HFFc6 (cell line): ENCODE measurements at places on chromosomes 2 and 18.

- peak; percentile 57 for DNase-seq
Observed at GRCh38 chr2:113203901-113204519, 30.2 kb downstream of the PSD4 start.

GRCh38 chr2:29841386-29842004, 79.9 kb downstream of the ALK start:
- peak; percentile 12 for DNase-seq

DNA sequence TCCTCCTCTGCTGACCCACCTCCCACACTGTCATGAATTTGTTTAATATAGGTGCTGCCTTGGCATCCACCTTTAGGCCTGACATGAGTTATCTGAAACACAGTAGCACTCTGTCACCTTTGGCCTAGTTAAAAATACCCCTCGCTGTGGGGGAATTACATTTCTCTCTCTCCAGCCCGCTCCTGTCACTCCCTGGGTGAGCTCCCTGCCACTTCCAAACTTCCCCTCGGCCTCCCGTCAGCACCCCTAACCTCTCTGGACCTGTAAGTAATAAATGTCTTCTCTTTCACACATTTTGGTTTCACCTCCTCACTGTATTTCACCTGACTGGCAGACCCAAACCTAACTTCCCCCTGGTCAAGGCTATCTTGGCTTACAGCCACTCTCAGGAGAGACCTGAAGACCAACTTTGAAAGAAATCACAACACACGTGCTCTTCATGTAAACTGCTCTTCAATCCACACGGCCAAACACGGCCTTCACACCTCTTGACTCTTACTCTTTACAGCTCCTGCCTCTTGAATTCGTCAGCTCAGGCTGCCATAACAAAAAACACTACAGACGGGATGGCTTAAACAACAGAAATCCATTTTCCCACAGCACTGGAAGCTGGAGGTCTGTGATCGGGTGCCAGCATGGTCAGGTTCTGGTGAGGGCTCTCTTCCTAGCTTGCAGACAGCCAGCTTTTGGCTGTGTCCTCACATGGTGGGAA, 28.3 kb downstream of the REEP1 start:
- no peak for DNase-seq

DNA sequence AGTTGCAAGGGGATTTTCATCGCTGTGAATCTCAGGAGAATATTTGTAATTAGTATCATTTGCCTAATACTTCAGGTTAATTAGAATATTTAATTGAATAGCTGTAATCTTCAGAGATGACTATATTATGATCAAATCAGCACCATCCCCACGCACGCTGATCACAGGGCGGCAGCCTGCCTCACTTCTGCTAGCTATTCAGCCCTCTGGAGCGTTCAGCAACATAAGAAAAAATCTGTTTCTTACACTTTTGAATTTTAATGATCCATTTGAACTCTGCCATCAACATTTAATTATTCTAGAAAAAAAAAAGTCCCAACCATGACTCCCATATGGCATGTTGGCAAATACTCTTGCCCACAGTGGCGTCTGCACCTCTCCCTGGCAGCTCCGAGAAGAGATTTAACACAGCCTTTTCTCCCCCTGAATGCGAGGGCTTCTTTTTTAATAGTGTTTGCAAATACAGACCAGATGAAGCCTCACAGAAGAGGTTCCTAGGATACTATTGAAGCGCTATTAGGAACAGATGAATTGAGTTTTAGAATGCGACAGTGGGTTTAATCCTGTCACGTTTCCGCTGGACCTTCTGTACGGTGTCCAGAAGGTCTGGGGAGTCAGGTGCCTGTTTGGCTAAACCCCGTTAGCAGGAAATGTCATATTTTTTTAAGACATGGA, 731.9 kb upstream of the SALL3 start:
- DNase-seq, result no peak

DNA sequence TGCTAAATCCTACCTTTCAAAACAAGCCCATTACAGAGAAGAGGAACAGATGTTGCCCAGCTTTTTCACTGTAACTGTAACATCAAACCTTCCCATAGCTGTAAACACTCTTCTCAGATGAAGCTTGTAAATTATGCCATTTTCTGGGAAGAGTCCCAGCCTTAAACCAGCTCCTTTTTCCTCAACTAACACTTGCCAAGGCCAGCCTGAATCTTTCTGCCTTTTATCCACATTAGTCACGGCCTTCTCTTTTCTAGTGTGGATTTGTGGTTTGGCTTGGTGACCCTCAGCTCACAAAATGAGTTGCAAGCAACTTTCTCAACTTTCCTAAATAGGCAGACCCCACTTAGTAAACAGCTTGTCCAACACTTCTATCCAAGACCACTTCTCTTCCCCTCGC, 90.2 kb downstream of the CABLES1 start:
- DNase-seq, result peak; percentile 86

DNA sequence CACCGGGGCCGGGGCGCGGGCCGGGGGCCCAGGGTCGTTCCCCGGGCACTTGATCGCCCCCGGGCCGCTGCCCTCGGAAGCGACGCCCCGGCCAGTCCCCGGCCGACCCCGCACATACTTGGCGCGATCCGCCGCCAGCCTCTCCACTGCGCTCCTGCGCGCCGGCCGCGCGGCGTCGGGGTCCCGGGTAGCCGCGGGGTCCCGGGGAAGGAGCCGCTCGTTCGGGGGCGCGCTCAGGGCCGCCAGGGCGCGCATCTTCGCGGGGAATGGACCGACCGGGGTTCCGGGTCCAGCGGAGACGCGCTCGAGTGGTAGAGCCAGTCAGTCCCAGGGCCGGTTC, 204 bp downstream of the FAM110C start:
- no peak for DNase-seq

GRCh38 chr18:52437161-52437560, 97.2 kb downstream of the DCC start:
- DNase-seq, result no peak

GRCh38 chr2:102290594-102290993, 20.8 kb upstream of the IL1RL1 start:
- DNase-seq, result no peak

GRCh38 chr2:102848366-102848839, 86.6 kb downstream of the TMEM182 start:
- no peak for DNase-seq

DNA sequence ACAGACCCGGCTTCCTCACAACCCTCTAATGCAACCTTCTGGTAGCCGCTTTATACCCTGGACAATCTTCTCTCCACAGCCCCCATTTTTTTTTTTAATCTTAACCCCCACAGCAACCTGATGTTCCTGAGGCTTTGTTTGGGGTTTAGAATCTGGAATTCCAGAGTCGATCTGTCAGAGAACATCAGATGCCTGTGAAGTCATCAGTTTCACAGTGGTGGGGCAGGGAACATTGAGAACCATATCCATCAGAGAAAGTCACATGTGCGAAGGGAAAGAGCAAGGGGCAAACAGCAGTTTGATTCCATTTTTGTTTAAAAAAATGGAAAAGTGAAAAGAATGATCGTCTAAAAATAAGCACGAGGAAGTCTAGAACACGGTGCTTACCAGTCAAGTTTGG, 20.6 kb downstream of the NPAS2 start:
- DNase-seq, result no peak

DNA sequence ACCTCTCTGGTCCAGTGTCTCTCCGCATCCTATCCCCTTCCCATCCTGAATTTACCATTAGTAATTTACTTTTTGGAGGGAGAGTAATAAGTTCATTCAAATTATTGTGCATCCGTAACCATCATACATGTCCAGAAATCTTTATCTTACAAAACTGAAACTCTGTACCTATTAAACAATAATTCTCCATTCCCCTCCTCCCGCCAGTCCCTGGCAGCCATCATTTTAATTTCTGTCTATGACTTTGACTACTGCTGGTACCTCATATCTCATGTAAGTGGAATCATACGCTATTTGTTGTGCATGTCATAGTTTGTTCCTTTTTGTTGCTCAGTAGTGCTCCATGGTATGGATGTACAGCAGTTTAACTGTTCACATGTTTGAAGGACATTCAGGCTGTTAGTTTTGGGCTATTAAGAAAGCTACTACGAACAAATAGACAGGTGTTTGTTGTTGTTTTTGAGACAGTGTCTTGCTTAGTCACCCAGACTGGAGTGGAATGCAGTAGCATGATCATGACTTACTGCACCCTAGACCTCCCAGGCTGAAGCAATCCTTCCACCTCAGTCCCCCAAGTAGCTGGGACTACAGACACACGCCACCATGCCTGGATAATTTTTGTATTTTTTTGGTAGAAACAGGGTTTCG, 2.0 kb downstream of the LIMS1 start:
- no peak for DNase-seq

- no peak for DNase-seq
Observed at GRCh38 chr18:189254-189653, 30.9 kb downstream of the USP14 start.

GRCh38 chr2:209845666-209846065, 74.0 kb downstream of the UNC80 start:
- no peak for DNase-seq

GRCh38 chr2:33370636-33371265, 105.7 kb upstream of the RASGRP3 start:
- no peak for DNase-seq

DNA sequence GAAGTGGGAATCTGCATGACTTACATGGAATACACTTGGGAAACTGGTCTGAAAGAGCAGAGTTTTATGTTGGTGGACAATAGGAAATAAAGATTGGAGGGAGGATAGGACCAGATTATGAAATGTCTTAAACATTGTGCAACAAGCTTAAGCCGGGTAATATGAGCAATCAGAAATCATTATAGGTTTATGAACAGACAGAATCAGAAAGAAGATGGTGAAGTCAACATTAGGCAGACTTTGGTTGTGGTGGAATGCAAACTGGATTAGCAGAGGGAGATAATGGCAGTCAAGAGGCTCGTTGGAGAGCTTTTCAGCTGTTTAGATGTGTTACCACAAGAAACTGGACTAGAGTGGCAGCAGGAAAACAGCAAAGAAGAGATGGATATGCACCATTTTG, 43.5 kb downstream of the CRIM1 start:
- no peak for DNase-seq

- DNase-seq, result no peak
Observed at GRCh38 chr2:187478719-187479118, 30.7 kb upstream of the CALCRL start.

DNA sequence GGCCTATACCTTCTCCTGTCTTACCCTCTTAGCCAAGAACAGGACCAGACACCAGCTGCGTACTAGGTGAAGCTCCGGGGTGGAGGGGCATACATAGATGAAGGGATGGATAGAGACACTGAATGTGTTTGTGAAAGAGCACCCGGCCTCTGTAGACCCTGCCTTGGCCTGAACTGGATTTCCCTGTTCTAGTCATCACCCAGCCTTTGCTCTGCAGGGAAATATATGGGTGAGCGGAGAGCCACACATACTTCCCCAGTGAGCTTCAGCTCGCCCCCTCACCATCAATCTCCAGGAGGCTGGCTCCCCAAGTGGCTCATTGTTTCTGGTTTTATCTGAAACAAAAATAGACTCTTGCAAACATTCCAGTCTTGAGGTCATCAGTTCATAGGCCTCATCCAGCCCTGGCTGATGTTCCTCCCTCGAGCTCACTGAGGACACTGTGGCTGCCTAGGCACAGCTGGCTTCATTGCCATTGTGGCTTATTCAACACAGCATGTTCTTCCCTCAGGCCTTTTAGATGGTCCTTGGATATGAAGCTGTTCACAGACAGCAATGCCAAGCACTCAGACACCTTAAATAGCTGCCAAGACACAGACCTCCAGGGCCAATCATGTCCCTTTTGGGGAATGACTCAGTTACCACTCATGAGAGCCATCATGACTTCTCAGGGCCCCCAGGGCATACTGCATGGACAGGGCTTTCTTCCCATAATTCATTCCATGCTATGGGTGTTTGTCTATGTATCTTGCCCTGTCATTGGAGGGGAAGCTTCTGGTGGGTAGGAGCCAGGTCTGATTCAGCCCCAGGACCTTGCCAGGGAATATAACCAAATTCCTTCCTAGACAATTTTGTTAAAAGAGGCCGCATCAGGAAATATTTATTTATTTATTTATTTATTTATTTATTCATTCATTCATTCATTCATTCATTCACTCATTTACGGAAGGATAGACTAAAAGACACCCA, 82.4 kb downstream of the TTC32 start:
- DNase-seq, result peak; percentile 99

DNA sequence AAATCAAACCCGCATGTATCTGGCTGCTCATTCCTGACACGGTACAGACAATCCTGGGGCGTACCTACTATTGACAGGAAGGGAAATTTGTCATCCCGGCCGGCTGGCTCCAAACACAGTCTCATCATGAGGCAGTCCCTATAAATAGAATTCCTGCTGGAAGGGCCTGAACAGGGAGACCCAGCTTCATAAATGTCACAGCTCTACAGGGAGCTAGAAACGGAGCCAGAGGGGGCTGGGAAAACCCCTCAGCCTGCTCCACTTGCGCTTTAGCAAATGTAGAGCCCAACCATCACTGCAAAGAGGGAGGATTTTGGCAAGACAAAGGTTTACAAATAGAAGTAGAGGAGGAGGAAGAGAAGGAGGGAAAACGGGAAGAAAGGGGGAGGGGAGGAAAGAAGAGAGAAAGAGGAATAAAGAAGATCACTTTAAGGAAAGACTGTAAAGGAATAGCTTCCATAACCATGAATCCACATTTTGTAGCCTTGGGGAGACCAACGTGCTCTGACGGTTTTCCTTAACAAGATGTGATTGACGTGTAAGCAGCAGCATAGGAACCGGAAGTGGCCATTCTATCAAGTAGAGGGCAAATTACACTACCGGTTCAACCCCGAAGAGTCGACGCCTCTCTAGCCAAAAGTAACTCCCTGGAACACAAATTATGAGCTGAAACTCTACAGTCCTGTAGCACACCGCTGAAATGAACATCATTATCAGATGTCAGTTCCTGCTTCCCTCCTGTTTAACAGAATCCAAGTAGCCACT, 56.8 kb upstream of the TTN start:
- peak; percentile 54 for DNase-seq

DNA sequence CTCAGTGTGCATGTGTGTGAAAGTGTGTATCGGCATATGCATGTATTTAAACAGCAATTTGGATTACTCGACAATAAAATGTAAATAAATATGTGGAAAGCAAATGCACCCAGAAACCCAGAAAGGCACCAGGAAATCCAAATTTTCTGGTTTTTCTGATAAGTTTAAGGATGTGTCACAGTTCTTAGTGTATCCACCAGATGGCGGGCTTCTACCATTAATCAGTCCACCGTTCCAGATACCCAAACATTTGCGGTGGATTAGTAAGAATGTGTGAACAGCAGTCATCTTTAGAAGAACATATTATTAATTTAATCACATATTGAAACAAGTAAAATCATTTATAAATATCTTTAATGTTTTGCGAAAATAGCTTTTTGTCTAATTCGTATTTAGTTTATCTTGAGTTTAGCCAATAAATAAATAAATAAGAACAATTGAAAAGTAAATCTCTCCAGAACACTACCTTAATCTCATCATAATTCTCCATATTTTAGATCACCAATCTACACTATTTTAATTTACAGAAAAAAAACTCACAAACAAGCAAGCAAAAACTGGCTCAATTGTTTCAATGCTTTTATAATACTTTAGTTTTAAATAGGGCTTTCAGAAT, 298.9 kb downstream of the DSEL start:
- DNase-seq, result peak; percentile 49

DNA sequence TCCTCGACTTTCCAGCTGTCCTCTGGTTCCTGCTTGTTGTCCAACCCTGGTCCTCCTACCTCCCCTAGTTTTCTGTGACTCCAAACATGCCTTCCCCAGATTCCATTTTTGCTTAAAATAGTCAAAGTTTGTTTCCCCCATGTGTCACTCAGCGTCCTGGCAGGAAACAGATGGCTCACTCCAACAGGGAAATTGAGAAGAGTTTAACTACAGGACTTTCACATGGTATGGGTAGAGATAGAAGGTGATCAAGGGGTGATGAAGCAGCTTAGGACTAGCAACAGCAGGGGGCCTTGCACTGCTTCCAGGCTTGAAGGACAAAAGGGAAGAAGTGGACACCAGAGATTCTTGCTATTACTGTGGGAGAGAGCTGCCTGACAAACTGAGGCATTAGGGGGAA, 6.1 kb upstream of the CUL3 start:
- DNase-seq, result no peak
